Cardiac fibroblast (primary cell): ENCODE measurements at places on chromosomes 7 and 10.

DNA sequence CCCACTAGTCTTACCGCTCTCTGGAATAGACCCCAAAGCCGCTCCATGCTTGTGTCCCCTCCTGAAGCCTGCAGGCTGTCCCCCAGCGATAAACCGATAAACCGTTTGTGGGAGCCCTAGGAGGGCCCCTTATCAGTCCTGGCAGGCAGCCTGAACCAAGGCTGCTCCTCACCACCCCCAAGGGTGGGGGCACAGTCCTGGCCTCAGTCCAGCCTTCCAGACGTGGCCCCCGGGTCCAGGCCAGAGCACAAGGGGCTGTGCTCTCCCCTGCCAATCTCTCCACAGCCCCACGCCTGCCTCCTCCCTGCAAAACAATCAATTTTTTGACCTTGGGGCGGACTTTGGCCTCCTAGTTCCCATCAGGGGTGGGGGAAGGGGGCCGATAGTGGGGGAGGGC, at the start of gene TFR2:
TFR2 (minus strand) TSS at position 90 of the 397 bp plus-strand sequence; CDS start at position 47, 43 bp downstream.
- no peak for DNase-seq

GRCh38 chr10:32332299-32332750, 14.6 kb downstream of the EPC1 start:
- peak; percentile 19 for DNase-seq

DNA sequence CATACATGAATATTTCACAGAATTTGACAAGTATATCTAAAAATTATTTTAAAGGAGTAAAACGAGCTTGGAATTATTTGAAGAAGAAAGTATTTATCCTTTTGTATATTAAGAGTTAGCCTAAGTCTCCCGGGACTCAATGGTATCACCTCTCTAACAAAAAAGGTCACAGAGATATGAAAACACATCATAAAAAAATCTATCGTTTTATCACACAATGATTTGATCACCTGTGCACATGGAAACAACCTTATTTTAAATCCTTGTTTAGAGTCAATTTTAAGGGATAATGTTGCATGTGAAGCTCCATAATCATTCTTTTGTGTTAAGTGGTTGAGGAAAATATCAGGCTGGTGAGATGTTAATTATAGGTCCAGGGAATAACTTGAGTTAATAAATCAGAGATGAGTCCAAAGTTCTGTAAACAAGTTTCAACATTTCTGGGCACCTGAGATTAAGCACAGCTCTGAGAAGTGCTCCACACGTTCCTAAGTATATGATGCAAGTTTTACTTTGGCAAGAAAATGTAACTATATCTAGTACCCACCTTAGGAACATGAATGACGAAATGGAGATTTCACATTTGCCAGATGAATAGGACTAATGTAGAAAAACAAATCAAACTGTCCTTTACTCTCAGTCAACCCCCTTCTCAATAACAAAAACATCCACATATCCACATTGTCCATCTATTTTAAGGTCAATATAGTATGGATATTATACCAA, 148.5 kb upstream of the AKR1E2 start:
- DNase-seq: peak; percentile 98

GRCh38 chr7:47147213-47147631, 434.7 kb downstream of the TNS3 start:
- DNase-seq: peak; percentile 4

GRCh38 chr10:88791924-88792323, 10.6 kb upstream of the LIPM start:
- DNase-seq: no peak

- no peak for DNase-seq
Measured at GRCh38 chr10:58936364-58936763, 240.1 kb upstream of the PHYHIPL start.

DNA sequence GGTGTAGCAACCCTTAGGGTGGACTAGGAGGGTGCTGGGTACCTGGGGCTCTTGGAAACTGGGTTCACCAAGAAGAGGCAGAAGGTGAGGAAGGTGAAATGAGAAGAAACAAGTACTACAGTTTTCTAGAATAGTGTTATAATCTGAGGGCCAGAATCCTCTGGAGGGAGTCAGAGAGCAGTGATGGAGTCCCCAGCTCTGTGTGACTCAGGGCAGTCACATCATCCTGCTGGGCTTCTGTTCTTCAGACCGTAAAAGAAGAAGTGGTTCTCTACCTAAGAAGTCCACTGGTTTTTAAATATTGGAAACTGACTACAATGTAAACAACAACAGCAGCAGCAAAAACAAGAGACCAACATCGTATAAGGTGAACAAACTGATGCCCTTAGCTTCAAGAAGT, 197.3 kb downstream of the PRPF18 start:
- DNase-seq: peak; percentile 50

GRCh38 chr10:62305813-62306212, 37.2 kb upstream of the RTKN2 start:
- DNase-seq: peak; percentile 8

DNA sequence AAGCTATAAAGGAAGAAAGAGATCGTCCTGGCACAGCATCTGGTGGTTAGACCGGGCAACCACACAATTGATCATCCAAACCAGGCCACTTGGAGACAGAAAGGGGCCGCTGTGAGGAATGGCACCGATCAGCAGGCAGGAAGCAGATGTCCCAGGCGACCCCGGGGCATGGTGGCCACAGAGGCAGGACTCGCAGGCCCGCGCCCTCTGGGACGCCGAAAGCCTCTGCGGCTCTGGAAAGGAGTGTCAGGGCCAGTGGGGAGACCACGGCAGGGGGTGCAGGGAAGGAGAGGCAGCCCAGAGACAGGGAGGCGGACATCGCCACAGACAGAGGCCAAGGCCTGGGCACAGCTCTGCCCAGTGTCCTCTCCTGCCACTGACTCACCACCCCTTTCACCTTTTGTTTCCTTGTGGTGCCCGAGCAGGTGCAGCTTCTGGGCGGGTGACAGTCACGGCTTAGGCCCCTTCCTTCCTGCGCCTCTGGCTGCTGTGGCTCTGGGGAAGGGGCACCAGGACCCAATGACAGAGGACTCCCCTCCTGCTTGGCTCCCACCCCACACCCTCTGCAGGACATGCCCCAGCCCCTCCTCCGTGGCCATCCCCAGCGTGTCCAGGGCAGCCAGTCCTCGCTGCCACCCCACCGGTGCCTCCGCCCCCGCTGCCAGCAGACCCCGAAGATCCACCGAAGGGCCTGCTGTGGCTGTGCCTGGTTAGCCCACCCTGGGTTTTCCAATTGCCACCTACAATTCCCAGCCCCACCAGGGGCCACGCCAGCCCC, 10.9 kb downstream of the STK32C start:
- DNase-seq: no peak
